ENCODE measurements at places on chromosomes 7 and 10. TPM values are rescaled to one million over a fixed set of nuclear protein-coding genes. Genes with fewer than 3 reads are reported as not detected.

GRCh38 chr7:85115006-85115405 lies 71.8 kb downstream of the SEMA3D start:
- no peak for DNase-seq

DLX5 gene
- 0.53 TPM for total RNA-seq

DNA sequence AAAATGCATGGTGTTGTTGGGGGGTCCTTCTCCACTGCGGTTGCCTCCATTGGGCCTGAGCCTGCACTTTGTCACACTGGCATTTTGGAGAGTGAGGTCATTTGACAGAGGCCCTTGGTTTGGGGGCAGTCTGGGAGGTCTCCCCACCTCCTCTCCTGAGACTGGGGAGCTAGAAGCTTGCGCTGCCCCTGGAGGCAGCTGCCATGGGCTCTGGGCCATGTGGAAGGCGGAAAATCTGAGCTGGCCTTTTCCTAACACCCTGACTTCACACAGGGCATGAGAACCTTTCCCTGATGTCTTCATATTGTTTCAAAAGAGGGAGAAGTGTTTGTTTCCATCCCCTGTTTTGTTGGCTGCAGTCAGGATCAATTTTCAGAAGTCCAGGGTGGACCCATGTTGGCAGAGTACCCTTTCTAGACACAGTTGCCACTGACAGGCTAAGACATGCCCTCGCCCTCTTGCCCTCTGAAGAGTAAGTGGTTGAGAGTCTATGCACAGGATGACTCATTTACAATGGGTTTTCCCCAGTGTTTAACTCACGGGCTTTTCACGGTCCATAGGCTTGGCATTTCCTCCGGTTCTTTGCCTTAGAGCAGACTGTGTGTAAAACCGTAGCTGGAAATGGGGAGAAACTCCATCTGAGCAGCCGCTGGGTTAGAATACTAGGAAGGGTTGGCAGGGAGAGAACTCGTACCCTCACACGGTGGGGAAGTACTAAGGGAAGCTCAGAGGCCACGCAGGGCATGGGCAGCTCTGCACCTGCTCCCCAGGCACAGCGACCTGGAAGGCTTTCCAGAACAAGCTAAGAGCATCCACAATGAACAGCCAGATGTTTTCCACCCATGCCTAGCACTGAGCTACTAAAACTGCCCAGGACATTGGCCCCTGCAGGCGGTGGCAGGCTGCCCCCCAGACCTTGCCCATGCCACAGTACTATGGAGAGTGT lies 655.0 kb downstream of the SDK1 start:
- no peak for DNase-seq

WEE2 gene
- total RNA-seq = not detected

Data from ovary (tissue), 10 donors.